ENCODE measurements at places on chromosomes 7 and 10.

- no peak for DNase-seq
Observed at GRCh38 chr10:79267499-79267898, 79.8 kb upstream of the PPIF start.

DNA sequence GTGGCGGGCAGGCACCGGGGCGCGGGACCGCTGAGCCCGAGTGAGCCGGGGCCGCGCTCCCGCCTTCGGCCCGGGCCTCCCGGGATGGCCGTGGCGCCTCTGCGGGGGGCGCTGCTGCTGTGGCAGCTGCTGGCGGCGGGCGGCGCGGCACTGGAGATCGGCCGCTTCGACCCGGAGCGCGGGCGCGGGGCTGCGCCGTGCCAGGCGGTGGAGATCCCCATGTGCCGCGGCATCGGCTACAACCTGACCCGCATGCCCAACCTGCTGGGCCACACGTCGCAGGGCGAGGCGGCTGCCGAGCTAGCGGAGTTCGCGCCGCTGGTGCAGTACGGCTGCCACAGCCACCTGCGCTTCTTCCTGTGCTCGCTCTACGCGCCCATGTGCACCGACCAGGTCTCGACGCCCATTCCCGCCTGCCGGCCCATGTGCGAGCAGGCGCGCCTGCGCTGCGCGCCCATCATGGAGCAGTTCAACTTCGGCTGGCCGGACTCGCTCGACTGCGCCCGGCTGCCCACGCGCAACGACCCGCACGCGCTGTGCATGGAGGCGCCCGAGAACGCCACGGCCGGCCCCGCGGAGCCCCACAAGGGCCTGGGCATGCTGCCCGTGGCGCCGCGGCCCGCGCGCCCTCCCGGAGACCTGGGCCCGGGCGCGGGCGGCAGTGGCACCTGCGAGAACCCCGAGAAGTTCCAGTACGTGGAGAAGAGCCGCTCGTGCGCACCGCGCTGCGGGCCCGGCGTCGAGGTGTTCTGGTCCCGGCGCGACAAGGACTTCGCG, 534 bp downstream of the FZD9 start:
- no peak for DNase-seq

GRCh38 chr10:113350311-113351040, 202.4 kb upstream of the HABP2 start:
- DNase-seq: no peak

DNA sequence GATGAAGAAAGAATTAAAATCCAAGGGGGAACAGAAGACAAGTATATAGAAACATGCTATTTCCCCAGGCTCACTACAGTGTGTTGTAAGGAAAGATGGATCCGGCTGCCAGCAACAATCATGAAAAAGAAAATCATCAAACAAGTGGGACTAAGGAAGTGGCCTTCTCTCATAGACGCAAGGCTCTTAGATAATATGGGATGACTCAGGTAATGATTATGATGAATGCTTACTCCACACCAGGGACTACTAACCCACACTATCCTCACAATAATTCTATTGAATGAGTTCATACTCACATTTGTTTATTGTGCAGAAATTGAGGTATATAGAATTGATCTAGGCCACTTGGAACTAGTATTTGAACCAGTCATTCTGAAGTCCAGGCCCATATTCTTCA, 111.2 kb upstream of the BET1 start:
- DNase-seq: no peak

DNA sequence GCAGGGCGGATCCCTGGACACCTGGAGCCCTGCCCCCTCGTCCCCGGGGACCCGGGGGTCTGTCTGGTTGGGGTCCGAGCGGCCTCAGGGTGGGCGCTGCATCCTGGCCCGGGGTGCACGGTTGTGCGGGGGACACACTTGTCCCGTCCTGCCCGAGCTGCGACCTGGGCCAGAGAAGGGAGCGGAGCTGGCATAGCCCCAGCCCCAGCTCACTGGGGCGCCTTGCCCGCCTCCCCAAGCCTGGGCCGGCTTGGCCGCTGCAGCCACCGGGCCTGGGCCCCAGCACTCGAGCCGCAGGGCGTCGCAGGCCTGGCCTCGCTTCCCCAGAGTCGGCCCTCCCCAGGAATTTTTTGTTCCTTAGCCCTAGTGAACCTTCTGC, 54.5 kb downstream of the GLRX3 start:
- DNase-seq: no peak
